ENCODE measurements at places on chromosomes 4 and X.

GRCh38 chr4:127771535-127772275, 10.4 kb upstream of the HSPA4L start:
- no peak for DNase-seq

- no peak for DNase-seq
These were observed 334.3 kb upstream of the GATB start for GRCh38 chr4:152094970-152095700.

DNA sequence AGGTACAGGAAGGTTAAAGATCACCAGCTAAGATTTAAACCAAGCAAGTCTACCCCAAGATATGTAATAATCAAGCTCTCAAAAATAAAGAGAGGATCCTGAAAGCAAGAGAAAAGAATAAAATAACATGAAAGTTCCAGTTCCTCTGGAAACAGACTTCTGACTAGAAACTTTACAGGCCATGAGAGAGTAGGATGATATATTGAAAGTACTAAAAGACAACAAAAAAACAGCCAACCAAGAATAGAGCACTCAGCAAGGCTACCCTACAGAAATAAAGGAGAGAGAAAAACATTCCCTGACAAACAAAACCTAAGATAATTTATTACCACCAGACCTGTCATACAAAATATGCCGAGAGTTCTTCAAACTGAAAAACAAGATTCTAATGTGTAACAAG, 450.5 kb downstream of the ARAP2 start:
- DNase-seq, result no peak

DNA sequence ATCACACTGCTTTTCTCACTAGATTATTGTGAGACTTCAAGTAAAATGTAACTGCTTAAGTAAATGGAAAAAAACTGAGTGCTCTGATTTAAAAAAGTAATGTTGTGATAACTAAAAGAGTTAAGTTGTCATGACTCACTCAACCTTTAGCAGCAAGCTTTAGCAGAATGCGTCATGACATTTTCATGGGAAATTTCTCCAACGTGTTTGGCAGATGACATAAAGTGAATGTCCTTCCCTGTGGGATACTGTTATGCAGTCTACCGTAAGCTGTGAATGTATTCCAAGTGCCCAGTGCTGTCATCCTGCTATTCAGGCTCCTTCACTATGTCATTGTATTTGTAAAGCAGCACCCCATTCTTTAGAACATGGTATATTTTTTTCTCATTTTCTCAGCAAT, 136.2 kb downstream of the CPXCR1 start:
- DNase-seq, result no peak

- peak; percentile 1 for DNase-seq
These were observed 1.2 kb downstream of the SLC39A8 start for GRCh38 chr4:102343964-102344519.

- no peak for DNase-seq
These were observed 3.9 kb downstream of the RNF128 start for GRCh38 chrX:106730401-106730800.

DNA sequence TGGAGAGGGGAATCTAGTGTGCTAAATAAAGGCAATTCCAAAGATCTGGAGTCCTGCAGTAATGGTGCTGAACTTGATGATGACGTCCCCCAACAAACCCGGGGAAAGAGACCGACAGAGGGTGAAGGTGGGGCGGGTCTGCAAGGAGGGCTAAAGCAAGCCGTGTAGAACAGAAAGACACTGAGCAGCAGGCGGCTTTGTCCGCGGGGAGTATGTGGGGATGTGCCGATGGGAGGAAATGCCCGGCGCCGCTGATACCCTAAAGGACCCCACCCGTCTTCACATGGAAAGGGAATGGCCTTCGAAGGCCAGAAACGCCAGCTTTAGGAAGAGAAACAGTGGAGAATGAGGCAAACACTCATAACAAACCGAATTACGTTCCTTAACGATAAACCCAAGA, 528.9 kb downstream of the ZNF674 start:
- no peak for DNase-seq

GRCh38 chr4:103067841-103068547, 8.6 kb downstream of the SLC9B2 start:
- no peak for DNase-seq

DNA sequence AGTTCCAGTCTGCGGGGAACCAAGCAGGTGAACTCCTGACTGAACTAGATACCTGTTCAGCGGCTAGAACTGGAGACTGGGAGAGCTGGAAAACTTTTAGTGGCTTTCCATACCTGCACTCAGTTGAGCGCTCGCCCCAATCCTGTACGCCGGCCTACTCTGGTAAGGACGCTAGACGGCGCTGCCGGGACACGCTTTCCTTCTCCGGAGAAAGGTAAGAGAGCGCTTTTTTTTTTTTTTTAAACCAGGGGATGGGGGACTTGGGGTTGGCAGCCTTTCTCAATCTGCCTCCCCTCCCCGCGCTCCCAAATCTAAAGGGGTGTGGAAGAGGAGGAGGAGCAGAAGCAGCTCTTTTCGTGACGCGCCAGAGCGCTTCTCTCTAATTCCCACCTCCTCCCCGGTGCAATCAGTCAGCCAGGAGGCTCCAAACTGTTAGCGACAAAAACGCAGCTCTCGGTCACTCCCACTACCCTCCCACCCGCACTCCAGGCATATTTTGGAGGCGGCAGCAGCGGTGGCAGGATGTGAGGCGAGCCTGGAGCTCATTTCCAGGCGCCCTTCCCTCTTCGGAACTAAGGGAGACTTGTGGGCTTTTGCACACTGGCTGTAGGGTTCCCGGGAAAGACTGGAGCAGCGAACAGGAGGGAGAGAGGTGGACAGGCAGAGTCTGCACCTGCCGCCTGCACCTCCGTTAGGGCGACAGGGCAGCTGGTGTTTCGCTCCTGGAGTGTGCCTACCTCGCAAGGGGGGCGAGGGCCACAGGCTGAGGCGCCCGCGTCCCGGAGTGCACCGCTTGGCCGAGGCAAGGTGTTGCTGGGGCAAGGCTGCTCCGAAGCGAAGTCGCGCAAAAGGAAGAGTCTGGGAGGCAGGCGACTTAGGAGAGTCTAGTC, at the start of gene IL1RAPL2:
TSS of gene IL1RAPL2 (plus strand) at position 409 of the 890 bp plus-strand sequence.
- DNase-seq, result no peak

GRCh38 chrX:123869488-123869887, 9.6 kb downstream of the XIAP start:
- DNase-seq, result no peak
